ENCODE measurements at places on chromosomes 2 and 18.

- DNase-seq: no peak
Measured at GRCh38 chr2:51387235-51387634, 355.3 kb upstream of the NRXN1 start.

- DNase-seq: peak; percentile 76
Measured at GRCh38 chr2:241271706-241272302, 43.7 kb downstream of the HDLBP start.

- no peak for DNase-seq
Measured at GRCh38 chr2:148022882-148023281, 2.0 kb downstream of the MBD5 start.

- no peak for DNase-seq
Measured at GRCh38 chr2:166516712-166517303, 22.8 kb upstream of the SCN7A start.

DNA sequence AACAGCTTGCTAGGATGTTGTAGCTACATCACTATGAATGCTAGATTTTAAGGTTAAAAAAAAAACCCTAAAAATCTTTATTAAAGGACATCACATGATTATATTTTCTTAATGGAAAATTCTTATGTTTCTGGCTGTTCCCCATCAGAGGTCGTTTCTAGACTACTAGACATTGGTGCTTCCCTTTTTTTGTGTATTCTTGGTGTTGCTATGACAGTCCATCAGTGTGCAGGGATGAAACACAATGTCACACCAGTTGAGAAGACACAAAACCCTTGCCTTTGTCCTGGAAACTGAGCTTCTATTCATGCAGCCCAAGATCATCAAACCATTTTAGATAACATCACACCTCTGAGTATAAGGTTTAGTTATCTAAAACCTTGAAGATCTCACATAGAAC is 19.9 kb upstream of the TMEM131 start:
- no peak for DNase-seq

DNA sequence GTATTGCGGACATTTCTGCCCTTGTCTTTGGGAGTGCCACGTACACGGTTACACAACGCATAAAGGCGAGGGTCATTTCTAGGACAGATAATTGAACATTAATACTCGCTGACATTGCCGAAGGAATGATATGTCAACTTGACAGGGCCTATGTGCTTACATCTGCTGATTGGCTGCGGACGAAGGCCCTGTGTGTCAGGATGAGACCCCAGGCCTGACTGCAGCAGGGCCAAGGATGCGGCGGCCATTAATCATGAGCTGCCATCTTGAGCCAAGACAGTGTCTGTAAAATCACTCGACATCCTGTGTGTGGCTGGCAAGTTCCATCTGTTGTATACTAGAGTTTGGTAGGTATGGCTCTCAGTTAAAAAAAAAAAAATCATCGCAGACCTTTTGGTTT is 96.6 kb downstream of the MEIS1 start:
- no peak for DNase-seq

DNA sequence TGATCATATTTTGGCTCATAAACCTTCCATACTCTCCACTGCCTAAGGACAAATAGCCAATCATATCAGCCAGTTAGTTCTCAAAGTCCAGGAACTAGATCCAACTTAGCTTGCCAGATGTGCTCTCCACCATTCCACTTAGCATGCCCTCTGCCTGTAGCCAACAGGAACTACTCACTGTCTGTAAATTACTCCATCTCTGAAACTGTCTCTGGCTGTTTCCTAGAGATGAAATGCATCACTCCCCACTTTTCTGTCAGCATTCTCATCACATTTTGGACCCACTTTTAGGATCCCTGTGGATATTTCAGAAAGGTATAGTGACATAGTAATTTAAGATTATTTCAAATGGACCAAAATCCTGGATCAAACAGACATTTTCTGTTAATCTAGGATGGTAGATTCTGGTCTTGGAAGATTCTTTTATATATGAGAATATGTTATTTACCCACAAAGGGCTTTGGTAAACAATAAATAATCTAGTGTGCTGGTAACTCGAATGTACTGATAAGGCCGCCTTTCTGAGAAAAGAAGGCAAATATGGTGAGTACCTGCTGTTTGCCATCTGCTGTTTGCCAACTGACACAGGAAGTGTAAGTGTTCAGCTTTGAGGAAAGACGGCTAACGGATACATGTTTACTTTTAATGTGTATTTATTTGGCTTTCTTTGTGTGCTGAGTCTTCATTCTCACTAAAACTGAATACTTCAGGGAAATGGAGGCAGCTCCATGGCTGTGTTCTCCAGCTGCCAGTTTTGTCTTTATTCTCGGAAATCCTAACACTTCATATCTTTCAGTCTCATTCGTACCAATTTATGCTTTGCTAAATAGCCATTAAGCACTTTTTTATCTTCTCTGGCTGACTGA is 79.5 kb downstream of the EVA1A start:
- no peak for DNase-seq

DNA sequence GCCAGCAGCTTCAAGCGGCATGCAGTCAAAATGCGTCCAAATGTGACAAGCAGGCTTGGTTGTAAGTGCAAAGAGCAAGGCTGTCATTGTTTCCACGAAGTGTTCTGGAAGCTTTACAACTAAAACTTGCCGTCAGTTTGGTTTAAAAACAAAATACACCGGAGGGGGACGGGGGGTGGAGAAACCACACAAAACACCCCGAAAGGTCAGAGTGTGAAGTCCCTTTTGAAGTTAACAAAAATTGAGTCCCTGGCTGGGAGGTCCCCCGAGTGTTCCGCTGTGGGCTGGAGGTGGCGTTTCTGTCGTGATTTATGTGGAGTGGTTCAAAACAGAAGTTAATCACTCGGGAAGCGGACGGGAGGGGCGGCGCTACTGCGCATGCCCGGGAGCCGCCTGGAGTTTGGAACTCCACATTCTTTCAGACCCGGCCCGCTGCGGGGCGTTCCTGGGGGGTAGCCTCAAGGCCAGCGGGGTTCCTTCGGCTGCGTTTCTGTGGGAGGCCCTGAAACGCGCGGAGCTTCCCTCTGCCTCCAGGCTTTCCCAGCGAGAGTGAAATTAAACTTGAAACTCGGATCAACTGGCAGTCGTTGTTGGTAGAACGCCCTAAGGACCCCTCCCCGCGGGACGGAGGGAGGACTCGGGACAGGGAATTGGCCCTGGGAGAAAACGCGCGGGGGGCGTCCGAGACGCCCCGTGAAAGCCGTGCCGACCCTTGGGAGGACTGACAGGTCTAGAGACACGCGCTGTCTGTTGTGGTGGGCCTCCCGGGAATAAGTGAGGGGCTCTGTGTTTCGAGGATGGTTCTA is 1.4 kb downstream of the TGIF1 start:
- no peak for DNase-seq

DNA sequence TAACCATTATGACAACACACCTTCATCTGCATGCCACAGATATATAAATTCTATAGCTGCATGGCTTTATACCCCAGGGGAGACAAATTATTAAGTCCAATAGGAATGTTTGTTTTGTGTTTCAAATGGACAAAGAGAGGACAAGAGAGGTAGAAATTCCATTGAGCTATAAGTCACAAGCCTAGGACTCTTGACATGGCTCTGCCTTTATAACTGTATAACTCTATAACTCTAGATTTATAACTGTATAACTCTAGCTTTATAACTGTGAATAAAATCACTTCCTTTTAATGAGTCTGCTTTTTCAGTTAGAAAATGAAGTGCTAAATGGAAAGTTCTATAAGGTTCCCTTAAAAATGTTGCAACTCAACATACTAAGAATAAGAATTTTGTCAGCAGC is 106.4 kb downstream of the SCN9A start:
- DNase-seq: no peak

GRCh38 chr2:100178864-100179263 is 36.5 kb upstream of the AFF3 start:
- DNase-seq: no peak

DNA sequence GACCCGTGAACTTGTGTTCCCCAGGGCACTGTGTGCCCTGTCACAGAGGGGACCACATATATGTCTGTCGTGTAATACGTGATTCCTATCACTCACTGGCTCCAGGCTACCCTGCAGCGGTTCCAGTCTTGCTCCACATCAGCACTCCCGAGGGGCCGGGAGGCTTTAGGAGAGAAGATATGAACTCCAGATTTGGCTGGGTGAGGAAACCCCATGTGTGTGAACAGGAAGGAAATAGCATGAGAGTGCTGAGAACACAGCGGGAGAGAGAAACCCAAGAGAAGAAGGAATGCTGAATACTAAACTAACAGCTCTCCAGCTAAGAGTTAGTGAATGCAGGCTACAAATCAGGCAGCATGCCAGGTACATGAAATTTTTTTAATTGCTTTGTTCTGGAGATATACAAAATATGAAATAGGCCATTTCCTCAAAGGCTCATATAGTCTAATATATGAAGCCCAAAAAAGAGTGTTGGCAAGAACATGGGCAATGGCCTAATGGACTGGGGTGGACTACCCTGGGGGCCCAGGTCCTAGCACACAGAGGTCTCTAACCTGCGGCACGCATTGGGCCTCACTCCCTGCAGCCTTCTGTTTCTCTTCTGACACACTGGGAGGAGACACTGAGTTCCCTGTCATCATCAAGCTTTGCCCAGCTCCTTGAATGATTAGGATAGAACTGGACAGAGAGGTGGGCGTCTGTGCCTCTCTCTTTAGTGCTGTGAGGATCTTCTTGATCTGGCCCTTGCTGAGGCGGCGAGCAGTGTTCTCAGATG is 372.8 kb upstream of the RAB6C start:
- DNase-seq: peak; percentile 19

DNA sequence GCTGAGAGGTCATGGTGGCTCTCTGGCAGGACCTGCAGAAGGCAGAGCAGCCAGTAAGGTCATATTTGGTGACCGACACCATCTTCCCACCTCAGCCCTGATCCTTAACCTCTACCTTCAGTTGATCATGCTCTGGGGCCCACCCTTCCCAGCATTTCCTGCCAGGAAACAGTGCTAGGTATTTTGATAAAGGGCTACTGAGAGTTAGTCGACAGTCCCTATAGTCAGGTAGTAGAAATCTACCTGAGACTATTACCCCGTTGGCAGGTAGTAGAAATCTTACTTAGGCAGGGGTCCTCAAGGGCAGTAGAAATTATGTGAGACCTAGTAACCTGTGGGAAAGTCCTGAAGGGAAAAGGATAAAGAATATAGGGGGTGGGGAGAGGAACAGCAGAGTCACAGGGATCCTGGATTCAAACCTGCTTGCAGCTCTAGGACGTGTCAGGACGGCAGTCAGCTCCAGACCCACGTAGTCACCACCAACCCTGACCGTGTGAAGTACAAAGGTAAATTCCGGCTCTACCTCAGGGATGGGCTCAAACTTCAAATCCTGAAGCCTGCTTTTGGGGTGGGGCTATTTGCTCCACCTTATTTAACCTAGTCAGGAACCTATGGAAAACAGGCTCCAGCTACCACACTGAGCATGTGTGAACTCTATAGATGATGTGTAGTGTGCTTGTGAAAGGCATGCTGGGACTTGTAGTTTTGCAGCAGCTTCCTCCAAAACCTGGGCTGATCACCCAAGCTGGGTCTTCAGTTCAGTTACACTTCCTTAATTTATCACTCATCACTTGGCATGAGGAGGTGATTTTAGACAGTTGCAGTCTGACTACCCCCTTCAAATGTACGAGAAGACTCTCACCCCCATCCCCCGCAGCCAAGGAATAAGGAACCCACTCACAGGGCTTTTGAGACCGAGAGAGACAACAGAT is at the start of gene DQX1:
DQX1 (minus strand) TSS at position 515 of the 932 bp plus-strand sequence; CDS start at position 13, 502 bp downstream.
- DNase-seq: no peak

DNA sequence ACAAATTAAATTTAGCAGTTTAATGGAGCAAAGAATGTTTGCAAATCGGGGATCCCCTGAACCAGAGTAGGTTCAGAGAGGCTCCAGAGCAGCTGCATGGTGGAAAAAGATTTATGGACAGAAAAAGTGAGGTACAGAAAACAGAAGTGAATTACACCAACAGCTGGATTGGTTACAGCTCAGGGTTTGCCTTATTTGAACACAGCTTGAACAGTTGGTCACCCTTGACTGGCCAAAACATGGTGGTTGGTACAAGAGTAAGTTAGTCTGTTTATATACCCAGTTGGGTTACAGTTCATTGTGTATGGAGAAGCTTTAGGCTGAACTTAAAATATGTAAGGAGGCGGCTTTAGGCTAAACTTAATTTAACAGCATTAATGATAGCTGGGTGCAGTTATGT is 5.4 kb upstream of the CDCA7 start:
- no peak for DNase-seq

- DNase-seq: no peak
Measured at GRCh38 chr2:191389288-191389687, 144.1 kb downstream of the MYO1B start.

GRCh38 chr2:105990624-105991023 is 203.5 kb downstream of the UXS1 start:
- DNase-seq: no peak

GRCh38 chr2:28499282-28499681 is 3.4 kb downstream of the PLB1 start:
- no peak for DNase-seq

- DNase-seq: no peak
Measured at GRCh38 chr2:37350034-37350433, 5.6 kb downstream of the QPCT start.

- no peak for DNase-seq
Measured at GRCh38 chr2:213991453-213992108, 419.3 kb upstream of the VWC2L start.

DNA sequence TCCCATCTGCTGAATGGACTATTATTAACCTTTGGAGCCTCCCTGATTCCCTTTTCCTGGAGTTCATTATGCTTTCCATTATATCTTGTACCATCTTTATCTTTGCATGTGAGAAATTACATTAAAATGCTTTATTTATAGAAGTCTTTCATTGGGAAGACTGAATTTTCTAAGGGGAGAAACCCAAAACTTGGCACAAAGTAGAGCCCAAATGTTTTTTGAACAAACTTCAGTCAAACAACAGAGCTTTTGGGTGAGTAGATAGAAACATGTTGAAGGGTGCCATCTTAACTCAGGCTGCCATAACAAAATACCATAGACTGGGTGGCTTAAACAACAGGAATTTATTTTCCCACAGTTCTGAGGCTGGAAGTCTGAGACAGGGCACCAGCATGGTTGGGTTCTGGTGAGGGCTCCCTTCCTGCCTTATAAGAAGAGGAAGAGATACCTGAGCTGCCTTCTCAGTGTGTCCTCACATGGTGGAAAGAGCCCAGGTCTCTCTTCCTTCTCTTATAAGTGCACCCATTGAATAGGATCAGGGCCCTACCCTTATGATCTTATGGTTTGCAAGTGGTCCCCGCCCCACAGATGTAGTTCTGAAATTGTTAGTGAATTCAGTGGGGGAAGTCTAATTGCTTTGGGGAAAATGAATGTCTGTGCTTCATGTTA is 19.2 kb downstream of the RALB start:
- no peak for DNase-seq

All from spinal cord (tissue), 10 donors.